NCI-H187 (cell line): ENCODE measurements at places on chromosomes 6 and 20.

- no peak for DNase-seq
Measured at GRCh38 chr6:6964675-6965074, 143.1 kb upstream of the RREB1 start.

- DNase-seq = no peak
Measured at GRCh38 chr6:110537208-110538123, 61.1 kb upstream of the SLC22A16 start.

GRCh38 chr6:33407132-33407718 lies 3.6 kb upstream of the PHF1 start:
- no peak for DNase-seq

DNA sequence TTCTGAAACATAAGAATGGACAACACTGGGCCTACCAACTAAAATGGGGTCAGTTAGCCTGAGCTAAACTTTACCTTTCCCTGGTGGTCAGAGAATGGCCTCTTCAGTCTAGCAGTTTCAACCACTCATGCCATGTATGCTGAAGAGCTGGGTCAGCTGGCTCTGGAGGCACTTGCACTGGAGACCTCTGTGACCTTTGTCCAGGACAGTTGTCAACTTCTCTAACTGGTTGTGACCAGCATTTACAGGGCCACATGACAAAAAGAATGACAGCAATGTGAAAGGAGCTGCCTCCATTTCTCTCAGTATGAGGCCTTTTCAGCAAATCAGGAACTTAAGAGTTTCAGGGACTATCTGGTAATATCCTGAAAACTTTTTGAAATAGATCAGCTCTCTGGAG lies 59.9 kb upstream of the TMEM30A start:
- DNase-seq = no peak

DNA sequence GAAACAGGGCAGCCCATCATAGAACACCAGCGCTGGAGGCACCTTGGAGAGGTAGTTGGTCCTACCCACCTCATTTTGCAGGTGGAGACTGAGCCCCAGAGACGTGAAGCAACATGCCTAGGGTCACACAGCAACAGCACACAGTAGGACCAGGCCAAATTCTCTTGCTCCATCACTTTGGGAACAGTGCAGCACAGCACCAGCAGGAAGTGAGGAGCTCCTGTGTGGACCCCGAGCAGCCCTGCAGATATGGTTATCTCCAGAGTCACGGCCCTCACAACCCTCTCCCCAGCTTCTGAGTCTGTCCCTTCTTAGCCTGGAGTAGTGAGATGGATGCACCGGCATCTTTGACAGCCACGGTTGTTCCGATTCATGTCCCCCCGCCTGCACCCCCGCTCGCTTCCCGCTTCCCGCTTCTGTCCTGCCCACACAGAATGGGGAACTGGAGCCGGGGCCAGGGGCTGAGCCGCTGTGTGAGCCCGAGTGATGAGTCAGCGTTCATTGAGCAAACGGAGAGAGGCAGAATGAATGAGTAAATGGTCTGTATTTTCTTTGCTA lies 72.6 kb upstream of the DUSP22 start:
- no peak for DNase-seq

DNA sequence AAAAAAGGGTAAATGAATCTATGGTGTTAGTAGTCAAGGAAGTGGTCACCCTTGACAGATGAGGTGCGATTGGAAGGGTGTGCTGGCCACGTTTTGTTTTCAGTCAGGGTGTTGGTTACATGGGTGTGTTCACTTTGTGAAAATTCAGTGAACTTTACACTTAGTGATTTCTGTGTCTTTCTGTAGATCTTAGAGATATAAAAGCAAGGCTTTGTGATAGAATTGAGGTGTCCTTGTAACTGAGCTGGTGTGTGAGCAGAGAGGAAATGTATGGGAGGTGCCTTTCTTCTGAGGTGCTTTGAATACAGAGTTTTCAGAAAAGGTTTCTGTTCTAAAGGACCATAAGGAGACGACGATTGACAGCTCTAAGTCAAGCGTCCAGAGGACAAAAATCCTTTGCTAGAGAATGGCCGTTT lies 90.5 kb downstream of the SAMD3 start:
- DNase-seq = no peak

- DNase-seq = no peak
Measured at GRCh38 chr20:49545572-49545971, 22.4 kb downstream of the PTGIS start.

DNA sequence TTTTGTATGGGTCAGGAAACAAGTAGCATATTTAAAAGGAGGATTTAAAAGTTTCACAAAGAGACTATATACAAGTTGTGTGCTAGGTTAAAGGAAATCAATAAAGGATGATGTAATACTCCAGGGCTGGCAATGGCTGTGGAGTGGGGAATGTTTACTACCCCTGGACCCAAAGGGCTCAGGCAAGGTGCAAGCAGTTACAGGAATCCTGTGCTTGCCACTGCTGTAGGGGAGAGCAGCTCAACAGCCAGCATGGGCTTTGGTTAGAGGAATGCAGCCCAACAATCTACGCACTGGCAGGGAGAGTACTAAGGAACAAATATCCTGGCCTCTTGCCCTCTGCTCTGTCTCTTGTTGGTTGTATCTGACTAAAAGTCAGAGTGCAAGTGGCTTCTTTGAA lies 1642.2 kb downstream of the KHDRBS2 start:
- no peak for DNase-seq

DNA sequence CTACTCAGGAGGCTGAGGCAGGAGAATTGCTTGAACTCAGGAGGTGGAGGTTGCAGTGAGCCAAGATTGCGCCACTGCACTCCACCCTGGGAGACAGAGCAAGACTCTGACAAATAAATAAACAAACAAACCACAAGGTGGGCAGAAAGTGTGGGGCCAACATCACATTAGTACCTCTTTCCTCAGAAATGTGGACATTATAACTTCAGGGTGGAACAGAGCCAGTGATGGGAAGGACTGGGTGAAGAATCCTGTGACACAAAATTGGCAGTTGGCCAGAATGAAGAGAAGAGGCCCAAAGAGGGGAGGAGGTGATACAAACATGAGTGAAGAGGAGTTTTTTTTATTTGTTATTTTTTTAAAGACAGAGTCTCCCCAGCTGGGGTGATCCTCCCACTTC lies 50.6 kb downstream of the NUP153 start:
- DNase-seq = no peak

DNA sequence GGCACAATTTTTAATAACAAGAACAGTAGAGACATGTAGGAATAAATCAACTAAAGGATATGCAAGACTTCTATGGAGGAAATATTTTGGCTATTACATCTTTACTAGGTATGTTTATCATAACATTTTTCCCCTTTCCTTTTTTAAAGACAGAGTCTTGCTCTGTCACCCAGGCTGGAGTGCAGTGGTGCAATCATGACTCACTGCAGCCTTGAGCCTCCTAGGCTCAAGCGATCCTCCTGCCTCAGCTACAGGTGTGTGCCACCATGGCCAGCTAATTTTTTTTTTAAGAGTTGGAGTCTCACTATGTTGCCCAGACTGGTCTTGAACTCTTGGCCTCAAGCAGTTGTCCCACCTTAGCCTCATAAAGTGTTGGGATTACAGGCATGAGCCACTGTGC lies 37.0 kb downstream of the AKAP7 start:
- no peak for DNase-seq

DNA sequence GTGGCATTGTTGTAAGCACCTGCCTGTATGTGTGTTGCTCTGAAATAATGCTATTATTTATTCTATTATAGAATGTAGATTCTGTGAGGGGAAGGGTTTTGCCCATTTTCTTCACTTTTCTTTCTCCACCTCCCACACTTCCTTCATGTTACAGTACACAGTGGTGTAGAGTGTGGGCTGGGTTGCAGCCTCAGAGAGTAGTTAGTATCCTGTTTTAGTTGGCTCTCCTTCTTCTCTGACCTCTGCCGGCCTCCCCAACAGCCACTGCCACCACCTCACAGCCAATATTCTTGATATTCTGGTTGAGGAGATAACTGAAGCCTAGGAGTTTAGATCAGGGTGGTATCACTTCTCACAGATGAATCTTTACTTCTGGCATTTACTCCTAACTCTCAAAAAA lies 143.4 kb downstream of the BCKDHB start:
- DNase-seq = no peak

DNA sequence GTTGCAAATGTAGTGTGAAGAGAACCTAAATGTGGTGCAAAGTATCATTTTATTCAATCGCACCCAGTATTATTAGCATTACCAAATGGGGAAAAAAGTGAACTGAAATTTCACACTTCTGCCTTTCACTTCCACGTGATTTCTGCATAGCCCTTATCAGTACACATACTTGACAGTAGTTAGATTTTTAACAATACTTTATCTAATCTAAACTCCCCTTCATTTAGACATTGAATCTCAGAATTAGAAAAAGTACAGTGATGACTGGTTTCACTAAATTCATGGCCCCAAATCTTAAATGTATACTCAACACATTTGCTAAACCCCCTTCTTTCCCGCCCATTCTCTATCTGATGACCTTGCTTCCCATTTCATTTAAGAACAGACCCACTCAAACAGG lies 14.3 kb downstream of the STX7 start:
- DNase-seq = no peak

DNA sequence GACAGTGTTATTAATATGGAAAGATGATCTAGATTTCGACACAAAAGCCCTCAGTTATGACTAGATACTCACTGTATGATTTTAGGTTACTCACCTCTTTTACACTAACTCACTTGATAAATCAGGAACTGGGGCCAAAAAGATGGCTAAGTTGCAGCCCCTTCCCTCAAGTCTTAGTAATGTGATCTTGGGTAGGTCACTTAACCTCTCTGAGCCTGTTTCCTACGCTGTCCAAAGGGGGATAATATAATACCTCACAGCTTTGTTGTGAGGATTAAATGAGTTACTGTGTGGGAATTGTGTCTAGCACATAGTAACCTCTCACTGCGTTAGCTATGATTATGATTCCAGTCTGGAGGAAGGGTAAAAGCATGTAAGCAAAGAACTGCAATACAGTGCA lies 1.3 kb downstream of the TTI1 start:
- no peak for DNase-seq

- DNase-seq = peak; percentile 39
Measured at GRCh38 chr20:54726687-54727300, 251.4 kb downstream of the DOK5 start.

GRCh38 chr6:79076160-79076559 lies 1.9 kb downstream of the PHIP start:
- no peak for DNase-seq

- DNase-seq = peak; percentile 30
Measured at GRCh38 chr20:46752728-46753127, 43.3 kb downstream of the SLC2A10 start.

GRCh38 chr6:143301188-143301587 lies 149.3 kb downstream of the ADAT2 start:
- no peak for DNase-seq

DNA sequence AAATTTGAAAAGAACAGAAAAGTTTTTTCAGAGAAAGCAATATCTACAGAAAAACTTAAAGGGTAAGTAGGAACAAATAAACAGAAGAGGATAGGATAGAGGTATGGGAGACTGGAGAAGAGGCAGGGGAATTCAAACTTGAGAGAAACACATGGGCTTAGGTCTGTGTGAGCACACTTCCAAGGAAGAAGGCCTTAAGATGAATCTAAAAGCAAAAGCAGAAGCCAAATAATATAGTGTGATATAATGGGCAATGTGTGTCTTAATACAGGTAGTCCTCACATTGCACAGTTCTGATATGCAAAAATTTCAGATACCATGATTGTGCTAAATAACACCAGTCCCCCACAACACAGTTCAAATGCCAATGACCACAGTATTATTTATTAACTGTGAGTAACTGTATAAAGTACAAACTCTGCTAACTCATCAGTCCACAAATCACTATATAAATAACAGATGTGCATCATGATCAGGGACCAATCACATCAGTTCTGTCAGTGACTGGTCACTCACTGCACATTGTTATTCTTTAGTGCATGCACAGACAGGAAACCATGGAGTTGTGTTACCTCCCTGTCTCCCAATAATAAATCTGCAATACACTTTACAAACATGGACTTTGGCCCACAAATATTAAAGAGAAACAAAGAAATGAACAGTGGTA lies 18.6 kb downstream of the SNX14 start:
- DNase-seq = no peak

- no peak for DNase-seq
Measured at GRCh38 chr6:91278416-91278815, 691.5 kb upstream of the MAP3K7 start.

DNA sequence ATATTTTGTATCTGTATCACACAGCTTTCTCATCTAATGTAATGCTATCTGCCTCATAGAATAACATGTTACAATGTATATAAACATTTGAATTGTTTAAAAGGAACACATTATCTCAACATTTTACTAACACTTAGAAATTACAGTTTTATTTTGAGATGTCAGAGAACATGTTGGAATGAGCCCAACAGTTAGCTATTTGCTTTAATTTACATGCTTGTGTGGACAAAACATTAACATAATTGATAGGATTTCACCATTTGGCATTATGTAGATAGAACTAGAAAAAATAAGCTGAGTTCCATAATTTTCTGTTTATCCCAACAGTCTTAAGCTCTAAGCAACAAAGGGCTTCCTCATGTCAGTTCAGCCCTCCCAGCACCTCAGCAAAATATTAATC lies 330.9 kb downstream of the LMBRD1 start:
- no peak for DNase-seq

DNA sequence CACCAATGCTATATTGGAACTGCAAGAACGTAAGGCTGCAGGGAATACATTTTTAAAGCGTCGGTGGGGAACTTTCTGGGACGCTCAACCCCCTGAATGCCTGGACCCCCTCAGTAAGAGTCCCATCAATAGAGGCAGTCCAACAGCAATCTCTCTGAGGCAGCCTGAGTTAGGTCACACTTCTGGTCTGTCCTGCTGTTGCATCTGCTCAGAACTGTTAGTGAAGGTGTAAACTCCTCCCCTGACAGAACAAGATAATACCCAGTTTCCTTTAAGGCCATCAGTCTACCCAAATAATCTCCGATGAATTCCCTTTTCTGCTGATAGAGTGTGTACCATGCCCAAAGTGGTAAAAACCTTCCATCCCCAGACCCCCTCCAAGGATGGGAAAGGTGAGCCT lies 1.1 kb upstream of the RNGTT start:
- DNase-seq = no peak

DNA sequence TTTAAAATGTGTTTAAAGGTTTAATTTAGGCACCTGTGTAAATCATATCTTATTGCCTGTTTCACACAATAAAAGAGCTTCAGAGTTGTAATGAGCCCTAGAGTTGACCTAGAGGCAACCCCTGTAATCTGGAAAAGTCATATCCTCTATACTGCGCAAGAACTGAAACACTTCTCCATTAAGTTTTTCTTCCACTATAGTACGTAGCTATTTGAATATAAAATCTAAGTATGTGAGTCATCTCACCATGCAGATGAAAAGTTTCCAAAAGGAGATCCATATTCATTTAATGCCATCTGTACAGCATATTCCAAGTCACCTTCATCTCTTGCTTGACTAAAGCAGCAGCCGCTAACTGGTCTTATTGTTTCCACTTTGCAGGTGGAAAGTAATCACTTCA lies 26.0 kb upstream of the TAAR1 start:
- DNase-seq = no peak
